ENCODE measurements at places on chromosomes 7 and 10. TPM values are rescaled to one million over a fixed set of nuclear protein-coding genes. Genes with fewer than 3 reads are reported as not detected.

Gene MMP21
- 0.41 TPM for total RNA-seq

Gene GRID2IP
- total RNA-seq = 0.31 TPM

Gene TTYH3
- 43.5 TPM for total RNA-seq

Gene OLAH
- not detected for total RNA-seq

Gene COX19
- total RNA-seq = 13.7 TPM

Gene NYAP1
- total RNA-seq = 2.3 TPM

Gene ACSL5
- 3.7 TPM for total RNA-seq

Gene ERVW-1
- total RNA-seq = not detected

Gene LMTK2
- total RNA-seq = 17.4 TPM

Gene PDE6C
- not detected for total RNA-seq

Gene CLIP2
- 39.0 TPM for total RNA-seq

Gene COL13A1
- total RNA-seq = 4.6 TPM

Gene SPDYE2B
- total RNA-seq = not detected

Gene AUTS2
- 40.0 TPM for total RNA-seq

Gene SRRM3
- total RNA-seq = 0.62 TPM

Gene CUL2
- 60.4 TPM for total RNA-seq

Gene WASL
- total RNA-seq = 30.6 TPM

Gene FOXI2
- not detected for total RNA-seq

Gene BUD31
- 35.9 TPM for total RNA-seq

Gene PKD2L1
- not detected for total RNA-seq

Gene LAMB4
- total RNA-seq = 3.1 TPM

Gene DGKB
- 2.6 TPM for total RNA-seq

Gene HOGA1
- total RNA-seq = 7.3 TPM

Gene GHRHR
- not detected for total RNA-seq

Gene GIMAP6
- 20.9 TPM for total RNA-seq

Gene ARHGEF35
- 4.2 TPM for total RNA-seq

Gene SLC29A4
- 11.2 TPM for total RNA-seq

Gene PKD1L1
- 1.1 TPM for total RNA-seq

Gene SUGCT
- 9.9 TPM for total RNA-seq

Gene IL6
- not detected for total RNA-seq

Gene ACTR3C
- 12.1 TPM for total RNA-seq

Gene CEP55
- 8.9 TPM for total RNA-seq

Gene PLAU
- 37.8 TPM for total RNA-seq
